ENCODE measurements at places on chromosomes 7 and 10.

GRCh38 chr7:43317075-43317474, 204.6 kb downstream of the HECW1 start:
- no peak for DNase-seq

- DNase-seq: peak; percentile 1
Observed at GRCh38 chr7:20064181-20064970, 152.8 kb downstream of the MACC1 start.

DNA sequence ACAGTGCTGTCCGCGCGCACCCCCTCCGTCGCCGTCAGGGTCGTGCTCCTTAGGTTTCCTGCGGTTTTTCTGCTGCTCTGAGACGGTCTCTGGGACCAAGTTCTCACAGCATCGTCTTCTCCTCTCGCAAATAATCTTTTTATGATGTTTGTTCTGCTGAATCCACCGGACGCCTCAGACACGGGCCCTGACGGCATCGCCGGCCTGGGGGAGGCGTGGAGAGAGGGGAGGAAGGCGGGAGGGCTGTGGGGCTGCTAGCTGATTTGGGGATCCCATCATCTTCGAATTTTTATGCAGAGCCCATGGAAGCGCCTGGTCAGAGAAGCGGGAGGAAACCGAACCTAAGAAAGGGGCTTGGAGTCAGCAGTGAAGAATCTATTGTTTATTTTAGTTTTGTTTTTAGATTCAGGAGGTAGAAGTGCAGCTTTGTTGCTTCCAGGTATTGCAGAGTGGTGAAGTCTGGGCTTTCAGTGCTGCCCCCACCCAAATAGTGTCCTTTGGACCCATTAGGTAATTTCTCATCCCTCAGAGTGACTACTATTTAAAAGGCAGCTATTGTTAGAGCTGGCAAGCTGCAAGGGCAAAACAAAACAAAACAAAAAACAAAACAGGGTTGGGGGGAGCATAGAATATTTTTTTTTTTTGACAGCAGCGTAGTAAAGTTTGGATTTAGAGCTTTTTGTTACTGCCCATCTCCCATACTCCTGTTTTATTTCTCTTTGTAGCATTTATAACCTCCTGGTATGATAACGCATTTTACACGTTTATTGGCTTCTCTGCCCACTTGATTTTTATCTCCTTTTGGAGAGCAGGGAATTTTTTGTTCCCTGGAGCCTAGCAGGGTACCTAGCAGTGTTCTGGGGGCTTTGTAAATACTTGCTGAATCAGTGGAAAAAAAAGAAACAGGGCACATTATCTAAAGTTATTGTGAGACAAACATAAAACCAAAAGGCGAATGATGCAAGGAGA, 92.6 kb downstream of the SPAG6 start:
- peak; percentile 59 for DNase-seq

DNA sequence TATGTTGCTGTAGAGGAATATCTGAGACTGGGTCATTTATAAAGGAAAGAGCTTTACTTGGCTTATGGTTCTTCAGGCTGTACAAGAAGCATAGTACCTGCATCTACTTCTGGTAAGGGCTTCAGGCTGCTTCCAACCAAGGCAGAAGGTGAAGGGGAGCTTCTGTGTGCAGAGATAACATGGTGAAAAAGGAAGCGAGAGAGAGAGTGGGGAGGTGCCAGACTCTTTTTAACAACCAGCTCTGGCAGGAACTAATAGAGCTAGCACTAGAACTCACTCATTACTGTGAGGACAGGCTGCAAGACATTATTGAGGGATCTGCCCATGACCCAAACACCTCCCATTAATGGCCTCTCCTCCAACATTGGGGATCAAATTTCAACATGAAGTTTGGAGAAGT, 94.5 kb downstream of the KIF20B start:
- DNase-seq: no peak

GRCh38 chr7:98283127-98283886, 1.8 kb downstream of the BRI3 start:
- DNase-seq: peak; percentile 86

DNA sequence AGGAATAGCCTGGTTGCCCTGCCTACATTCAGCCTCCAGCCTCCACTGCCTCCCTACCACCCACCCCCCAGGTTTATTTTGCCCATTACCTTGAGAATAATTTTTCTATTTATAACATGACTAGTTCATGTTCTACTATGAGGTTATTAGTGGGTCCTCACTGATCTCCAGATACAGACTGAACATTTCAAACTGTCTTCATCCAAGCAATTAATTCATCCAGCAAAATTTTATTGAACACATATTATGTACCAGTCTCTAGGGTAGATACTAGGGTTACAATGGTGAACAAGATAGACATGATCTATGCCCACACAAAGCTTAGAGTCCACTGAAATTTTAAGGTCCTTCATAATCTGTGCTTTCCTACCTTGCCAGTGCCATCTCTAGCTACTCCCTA, 51.6 kb upstream of the FHIP2A start:
- DNase-seq: no peak

DNA sequence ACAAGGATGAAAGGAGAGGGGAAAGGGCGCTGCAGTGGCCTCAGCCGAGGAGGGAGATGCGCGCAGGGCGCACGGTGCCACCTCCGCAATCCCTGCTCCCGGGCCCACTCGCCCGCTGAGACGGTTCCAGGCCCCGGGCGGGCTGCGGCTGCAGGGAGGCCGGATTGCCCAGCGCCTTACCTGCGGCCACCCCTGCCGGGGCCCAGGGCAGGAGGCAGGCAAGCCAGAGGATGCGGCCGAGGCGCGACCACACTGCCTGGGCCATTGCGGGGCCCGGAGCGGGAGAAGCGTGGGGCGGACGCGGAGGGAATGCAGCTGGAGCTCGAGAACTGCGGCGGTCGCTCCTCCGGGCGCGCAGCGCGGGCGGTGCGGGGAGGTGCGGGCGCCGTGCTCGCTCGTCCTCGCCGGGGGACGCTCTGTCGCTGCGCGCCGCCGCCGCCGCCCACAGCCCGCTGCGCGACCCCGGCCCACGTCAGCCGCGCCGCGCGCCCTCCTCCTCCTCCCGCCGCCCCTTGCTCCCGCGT, at the start of gene TMEM130:
TMEM130 (minus strand) TSS at position 418 of the 524 bp plus-strand sequence; CDS start at position 265, 153 bp downstream.
- DNase-seq: no peak

GRCh38 chr7:139682136-139683013, 95.4 kb downstream of the HIPK2 start:
- peak; percentile 72 for DNase-seq

- DNase-seq: no peak
Observed at GRCh38 chr7:105831824-105832535, 44.4 kb downstream of the ATXN7L1 start.

DNA sequence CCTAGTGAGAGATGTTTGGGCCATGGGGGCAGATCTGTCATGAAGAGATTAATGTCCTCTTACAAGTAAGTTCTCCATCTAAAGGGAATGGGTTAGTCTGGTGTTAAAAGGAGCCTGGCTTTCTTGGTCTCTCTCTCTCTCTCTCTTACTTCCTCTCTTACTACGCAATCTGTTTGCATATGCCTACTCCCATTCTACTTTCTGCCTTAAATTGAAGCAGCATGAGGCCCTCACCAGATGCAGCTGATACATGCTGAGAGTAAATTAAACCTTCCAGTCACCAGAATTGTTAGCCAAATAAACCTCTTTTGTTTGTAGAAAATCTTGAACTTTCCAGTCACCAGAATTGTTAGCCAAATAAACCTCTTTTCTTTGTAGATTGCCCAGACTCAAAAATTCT, 884.1 kb downstream of the NRG3 start:
- no peak for DNase-seq

DNA sequence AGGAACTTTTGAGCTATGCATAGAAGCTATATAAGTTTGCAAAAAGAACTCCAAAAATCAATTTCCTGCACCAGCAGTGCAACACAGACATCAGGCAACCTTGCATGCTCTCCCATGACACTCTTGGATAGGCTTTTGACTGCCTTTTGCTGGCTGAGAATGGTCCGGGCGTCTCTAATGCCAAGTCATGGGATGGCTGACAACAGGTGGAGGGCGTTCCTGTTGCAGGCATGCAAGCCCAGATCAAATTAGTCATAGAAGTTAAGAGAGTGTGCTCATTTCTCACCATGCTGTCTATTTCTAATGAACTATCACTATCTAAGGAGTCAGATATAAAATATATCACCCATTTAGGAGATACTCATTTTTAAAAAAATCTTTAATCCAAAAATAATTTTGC, 8.4 kb downstream of the PLCE1 start:
- DNase-seq: no peak

DNA sequence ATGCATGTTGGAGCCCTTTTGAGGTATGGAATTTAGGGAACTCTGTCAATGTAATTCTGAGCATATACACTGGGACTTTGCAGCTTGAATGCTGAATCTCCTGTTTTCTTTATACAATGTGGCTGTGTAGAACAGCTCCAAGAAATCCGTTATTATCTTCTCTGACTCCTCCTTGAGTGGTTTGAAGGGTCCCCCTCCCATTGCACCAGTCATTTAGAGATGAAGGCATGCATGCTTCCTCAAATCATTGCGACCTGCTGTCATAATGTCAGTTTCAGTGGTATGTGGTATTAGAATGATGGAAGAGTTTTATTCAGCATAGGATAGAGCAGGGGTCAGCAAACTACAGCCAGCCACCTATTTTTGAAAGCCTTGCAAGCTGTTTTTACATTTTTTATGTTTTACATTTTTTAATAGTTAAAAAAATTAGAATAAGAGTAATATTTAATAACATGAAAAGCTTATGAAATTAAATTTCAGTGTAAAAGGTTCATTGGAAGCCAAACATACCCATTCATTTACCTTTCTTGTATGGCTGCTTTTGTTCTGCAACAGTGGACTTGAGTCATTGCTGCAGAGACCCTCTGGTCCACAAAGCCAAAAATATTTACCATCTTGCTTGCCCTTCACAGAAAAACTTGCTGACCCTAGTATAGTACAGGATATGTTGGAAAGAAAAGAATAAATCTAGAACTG, 8.1 kb downstream of the STK17A start:
- no peak for DNase-seq

DNA sequence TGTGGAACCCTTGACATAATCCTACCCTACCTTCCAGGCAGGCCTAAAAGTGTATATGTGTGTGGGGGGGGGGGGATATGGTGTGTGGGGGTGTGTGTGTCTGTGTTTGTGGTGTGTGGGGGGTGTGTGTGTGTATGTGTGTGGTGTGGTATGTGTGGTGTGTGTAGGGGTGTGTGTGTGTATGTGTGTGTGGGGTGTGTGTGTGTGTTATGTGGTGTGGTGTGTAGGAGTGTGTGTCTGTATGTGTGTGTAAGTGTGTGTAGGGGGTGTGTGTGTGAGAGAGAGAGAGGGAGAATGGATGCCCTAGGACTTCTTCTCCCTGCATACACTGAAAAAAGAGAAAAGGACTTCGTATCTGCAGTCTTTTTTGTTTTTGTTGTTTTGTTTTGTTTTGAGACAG, 12.3 kb upstream of the IMPDH1 start:
- no peak for DNase-seq

DNA sequence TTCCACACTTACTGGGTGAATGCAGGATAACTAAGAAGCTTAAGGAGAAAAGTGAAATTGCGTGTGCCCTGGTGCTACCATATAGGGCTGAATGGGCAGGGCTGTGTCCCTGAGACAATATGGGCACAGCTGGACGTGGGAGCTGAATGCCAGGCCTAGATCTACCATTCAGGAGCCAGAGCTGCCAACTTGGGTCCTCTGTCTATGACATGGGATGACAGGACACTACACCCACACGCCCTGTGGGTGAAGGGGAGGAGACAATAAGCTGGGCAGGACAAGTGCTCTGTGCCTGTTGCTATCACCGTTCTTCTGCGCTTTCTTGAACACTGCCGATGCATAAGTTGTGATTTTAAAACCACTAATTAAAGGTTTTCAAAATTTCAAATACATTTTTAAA, 293.9 kb downstream of the TNS3 start:
- DNase-seq: no peak

DNA sequence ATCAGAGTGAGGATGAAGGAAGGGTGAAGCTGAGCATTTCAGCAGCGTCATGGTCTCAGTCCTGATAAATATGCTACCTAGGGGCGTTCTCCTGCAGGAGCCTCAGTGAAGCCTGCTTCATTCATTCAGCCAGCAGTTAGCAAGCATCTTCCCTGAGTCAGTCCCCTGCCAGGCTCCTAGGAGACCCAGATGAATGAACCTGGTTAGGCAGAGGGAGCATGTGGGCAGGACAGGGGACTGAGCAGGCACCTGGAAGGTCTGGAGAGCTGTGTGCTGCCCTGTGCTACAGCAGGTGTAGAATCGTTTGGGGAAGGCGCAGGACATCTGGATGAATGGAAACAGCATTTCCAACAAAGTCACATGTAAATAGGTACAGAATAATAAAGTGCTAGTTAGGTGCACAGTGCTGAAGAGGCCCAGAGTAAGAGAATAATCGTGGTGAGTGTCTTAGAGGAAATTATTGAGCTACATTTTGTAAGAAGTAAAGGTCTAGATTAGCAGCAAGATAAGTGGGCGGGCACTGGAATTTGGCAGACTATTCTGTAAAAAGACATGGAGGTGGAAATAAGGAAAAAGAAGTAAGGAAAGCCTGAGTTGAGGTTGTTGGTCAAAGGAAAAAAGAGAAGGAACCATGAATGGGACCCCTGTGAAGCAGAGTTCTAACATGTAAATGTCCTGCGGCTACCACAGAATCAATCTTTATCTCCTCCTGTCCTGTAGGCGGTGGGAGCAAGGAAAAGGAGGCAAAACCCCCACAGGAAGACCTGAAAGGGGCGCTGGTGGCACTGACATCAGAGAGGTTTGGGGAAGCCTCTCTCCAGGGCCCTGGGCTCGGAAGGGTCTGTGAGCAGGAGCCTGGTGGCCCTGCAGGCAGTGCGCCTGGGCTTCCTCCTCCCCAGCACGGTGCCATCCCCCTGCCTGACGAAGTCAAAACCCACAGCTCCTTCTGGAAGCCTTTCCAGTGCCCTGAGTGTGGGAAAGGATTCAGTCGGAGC, 12.0 kb downstream of the ZSCAN25 start:
- DNase-seq: no peak

- DNase-seq: no peak
Observed at GRCh38 chr7:38746438-38746837, 115.3 kb upstream of the AMPH start.

DNA sequence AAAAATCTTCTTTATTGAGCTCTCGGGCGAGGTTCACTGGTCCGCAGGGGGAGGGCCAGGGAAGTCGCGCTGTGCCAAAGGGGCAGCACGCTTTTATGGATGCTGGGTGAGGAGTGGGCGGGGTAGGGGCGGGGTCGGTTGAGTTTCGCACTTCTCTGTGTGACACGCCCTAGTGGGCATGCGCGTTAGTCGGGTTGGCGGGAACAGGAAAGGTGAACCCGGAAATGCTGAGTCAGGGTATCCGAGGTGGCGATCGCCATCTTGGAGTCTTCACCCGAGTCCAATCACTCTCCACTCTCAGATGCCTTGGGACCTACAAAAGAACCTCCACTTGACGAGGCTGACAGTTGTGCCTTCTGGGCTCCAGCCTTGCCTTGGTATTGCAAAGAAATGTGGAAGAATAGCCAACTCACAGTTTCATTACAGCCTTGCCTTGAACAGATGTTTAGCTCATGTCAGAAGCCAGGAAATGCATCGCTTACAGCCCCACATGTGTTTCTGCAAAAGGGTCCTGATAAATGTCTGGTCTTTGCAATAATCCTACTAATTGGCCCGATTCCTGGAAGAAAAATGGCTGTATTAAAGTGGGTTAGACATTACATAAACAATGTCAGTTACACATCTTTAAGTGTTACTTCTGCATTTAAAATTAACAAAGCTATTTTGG, 64.1 kb downstream of the AHR start:
- no peak for DNase-seq
